K562 (cell line): ENCODE measurements at places on chromosomes 1 and 21. TPM values are rescaled to one million over a fixed set of nuclear protein-coding genes. Genes with fewer than 3 reads are reported as not detected.
A peak's percentile ranks its signal among the peaks of the same experiment; 100 is the strongest.

The DNM3 gene
- total RNA-seq: 0.16 and 0.29 TPM in 2 replicates

- no peaks in the 10 kb centered on the region for H3K36me3 ChIP-seq
- H3K4me1 ChIP-seq: no peaks in the 10 kb centered on the region
- H3K27ac ChIP-seq: no peak overlapping the region
- no peak for DNase-seq
- H3K27me3 ChIP-seq: no peaks in the 10 kb centered on the region
Measured at GRCh38 chr1:218516526-218516925, 171.4 kb downstream of the TGFB2 start.

- H3K27ac ChIP-seq: no peak overlapping the region
- H3K27me3 ChIP-seq: no peaks in the 10 kb centered on the region
- no peak for DNase-seq
Measured at GRCh38 chr21:33039536-33039935, 13.8 kb downstream of the OLIG2 start.

GRCh38 chr21:45234965-45235364, 52.7 kb downstream of the POFUT2 start:
- no peak overlapping the region for H3K27ac ChIP-seq
- H3K27me3 ChIP-seq: peaks cover 41% of the 10 kb centered on the region; the same call in 2 of the 3 replicates
- no peak for DNase-seq
- no peak overlapping the region for H3K4me3 ChIP-seq

DNA sequence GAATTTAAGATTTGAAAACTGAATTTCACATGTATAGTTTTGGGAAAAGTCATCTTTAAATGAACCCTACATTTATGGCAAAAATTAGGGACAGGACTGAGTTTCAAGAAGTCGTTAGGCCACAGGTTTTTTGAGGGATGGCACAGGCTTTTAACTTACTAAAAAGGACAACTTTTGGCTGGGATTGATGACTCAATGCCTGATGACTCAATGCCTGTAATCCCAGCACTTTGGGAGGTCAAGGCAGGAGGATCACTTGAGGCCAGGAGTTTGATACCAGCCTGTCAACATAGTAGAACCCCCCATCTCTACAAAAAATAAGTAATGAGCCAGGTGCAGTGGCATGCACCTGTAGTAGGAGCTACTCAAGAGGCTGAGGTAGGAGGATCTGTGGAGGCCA, 15.9 kb downstream of the UCK2 start:
- DNase-seq: no peak
- no peak overlapping the region for H3K4me3 ChIP-seq
- no peaks in the 10 kb centered on the region for H3K27me3 ChIP-seq
- peak overlapping the region; percentile 37; the same call in 1 of the 3 replicates for H3K27ac ChIP-seq

- H3K4me3 ChIP-seq: no peak overlapping the region
- no peaks in the 10 kb centered on the region for H3K27me3 ChIP-seq
- peaks cover 19% of the 10 kb centered on the region; the same call in 2 of the 3 replicates for H3K36me3 ChIP-seq
- DNase-seq: peak; percentile 33
- no peak overlapping the region for H3K27ac ChIP-seq
- no peaks in the 10 kb centered on the region for H3K4me1 ChIP-seq
Measured at GRCh38 chr1:88736633-88737248, 52.7 kb downstream of the PKN2 start.
